ENCODE measurements at places on chromosomes 11 and 22.

DNA sequence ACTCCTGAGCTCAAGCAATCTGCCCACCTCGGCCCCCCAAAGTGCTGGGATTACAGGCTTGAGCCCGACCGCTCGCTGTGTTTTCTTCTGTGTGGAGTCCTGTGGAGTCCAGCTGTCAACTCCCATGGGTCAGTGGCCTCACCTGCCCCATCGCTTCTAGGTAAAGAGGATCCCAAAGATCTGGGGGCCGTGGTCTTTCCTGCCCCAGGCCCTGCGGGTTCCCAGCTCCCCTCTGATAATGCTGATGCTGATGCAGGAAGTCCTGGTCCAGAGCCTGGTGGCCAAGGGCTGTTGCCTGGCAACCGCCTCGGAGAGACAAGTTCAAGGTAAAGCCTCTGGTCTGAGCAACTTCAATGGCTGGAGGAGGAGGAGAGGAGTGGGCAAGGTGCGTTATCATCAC, 9.6 kb downstream of the SSTR3 start:
- DNase-seq: no peak

GRCh38 chr11:59918480-59918879, 19.8 kb upstream of the OOSP1 start:
- no peak for DNase-seq

- DNase-seq: no peak
Measured at GRCh38 chr22:31962387-31963125, 18.2 kb downstream of the YWHAH start.

DNA sequence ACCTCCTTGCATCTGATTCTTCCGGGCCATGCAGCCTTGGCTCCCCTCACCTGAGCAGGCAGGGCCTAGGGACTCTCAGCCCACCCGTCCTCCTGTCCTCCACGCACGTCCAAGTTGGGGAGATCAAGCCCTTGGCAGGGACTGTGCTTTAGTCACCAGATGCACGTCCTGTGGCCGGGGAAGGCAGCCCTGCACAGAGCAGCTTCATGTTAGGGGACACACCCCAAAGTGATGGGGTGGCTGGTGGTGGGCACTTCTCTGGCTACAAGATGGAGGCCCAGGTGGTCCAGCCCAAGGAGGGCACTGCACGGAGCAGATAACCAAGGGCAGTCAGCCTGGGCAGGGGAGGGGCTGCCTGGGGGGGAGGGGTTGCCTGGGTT, 1.2 kb downstream of the MUC5B start:
- no peak for DNase-seq

GRCh38 chr11:35781861-35782470, 119.4 kb downstream of the TRIM44 start:
- no peak for DNase-seq

DNA sequence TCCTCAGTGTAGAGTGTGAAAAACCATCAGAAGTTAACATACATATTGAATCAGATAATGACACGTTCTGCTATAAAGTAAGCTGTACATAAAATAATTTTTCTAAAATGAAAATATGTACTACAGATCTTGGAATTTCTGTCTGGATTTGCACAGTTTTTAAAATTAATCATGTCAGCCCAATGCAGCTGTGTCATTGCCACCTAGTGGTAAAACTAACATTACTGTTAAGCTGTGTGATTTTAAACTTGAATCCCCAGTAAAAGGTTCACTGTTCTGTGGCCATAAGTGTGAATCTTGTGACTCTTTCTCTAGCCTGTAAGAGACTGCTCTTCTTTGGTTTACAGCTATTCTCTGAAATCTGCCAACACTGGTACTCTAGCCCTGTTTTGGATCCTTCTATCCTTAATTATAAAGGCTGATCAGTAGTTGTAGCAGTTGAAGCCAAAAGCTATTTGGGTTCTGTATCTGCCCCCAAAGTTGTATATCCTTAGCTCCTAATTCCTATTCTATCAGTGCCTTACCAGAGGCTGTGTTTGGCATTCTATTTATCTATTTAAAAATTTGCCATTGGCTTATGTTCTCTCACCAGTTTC, 4.0 kb downstream of the JRKL start:
- DNase-seq: peak; percentile 17

DNA sequence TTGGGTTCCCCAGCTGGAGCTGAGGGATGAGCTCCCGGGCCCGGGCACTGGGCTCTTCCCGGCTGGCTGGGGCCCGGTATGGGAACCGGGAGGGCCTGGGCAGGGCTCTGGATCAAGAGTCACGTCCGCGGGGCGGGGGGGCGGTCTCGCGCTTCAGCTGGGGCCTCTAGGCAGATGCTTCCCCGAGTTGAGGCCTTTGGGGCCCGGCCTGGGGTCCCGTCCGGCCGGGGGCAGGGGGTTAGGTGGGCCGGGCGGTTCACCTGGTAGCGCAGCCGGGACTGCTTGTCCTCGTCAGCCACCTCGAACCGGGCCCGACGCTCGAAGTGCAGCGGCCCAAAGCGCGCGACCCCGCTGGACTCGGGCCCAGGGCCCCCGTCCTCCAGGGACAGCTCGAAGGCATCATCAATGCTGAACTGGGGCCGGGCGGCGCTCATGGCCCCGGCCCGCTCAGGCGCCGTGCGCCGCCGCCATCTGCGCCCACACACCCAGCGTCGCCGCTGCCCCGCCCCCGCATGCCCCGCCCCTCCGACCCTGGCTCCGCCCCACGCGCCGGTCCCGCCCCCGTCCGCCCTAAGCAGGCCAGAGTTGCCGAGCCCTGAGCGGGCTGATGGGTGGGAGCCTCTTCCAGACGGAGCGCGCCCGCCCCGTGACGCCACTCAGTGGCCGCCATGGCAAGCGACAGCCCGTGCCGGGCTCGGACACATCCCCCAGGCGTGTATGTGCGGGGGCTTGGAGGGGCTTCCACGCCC, at the start of gene TMEM134:
TSS of gene TMEM134 (minus strand) at position 493 of the 749 bp plus-strand sequence. CDS start at position 434, 59 bp downstream.
- peak; percentile 81 for DNase-seq

All from smooth muscle cell of the brain vasculature (primary cell).